ENCODE measurements at places on chromosomes 1 and 21.

DNA sequence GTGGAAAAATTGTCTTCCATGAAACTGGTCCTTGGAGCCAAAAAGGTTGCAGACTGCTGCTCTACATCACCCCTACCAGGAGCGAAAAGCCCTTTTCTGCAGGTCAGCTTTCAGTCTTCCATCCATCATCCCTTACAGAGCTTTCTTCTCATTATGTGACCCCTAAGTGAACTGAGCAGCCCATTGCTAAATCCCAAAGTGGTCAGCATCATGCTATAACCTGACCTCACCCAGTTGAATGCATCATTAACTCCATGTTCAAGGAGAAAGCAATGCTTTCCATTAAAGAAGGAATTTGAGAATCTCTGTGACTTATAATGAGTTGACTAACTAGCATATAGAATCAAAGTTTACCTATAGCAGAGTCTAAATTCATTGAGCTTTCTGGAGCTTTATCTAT is 10.4 kb upstream of the IL24 start:
- DNase-seq: no peak

GRCh38 chr1:41109310-41110197 is 88.0 kb upstream of the SLFNL1 start:
- DNase-seq: peak; percentile 62

DNA sequence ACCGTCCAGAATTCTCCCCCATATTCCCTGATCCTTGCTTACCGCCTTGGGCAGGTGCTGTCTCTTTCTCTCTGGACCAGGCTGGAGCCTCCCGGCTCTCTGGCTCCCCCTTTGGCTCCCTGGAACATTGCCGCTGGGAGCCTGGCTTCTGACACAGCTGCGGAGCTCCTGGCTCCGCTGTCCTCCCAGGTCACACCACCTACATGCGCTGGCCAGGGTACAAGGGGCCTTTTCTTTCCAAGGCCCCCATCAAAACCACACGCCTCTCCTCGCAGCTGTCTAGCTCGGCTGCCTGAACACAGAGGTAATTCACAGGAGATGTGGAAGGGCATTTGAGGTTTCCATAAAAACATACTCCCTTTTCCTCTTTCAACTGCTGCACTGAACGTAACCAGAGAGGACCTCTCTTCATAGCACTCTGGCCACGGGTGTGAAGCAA is 7.5 kb upstream of the ZNF648 start:
- DNase-seq: peak; percentile 49

DNA sequence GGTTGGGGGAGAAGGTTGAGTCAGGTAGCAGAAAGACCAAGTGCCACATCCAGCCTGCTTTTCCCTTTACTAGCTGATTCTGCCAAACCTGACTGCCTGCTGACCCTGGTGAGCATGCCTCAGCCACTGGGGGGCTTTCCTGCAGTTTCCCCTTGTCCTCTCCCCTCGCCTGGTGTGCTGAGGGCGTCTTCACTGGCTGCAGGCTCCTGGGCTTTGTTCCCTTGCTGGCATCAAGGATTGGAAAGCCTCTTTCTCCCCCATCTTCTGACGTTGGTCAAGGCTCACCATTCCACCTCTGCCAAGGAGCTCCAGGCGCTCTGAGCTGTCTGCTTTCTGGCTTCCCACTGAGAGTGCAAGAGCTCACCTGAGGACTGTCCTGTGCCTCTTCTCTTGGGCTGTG is 28.4 kb downstream of the MAN1C1 start:
- DNase-seq: no peak

GRCh38 chr1:75135573-75136194 is 1.5 kb downstream of the LHX8 start:
- no peak for DNase-seq

GRCh38 chr1:22117238-22117637 is 25.7 kb downstream of the WNT4 start:
- DNase-seq: no peak

DNA sequence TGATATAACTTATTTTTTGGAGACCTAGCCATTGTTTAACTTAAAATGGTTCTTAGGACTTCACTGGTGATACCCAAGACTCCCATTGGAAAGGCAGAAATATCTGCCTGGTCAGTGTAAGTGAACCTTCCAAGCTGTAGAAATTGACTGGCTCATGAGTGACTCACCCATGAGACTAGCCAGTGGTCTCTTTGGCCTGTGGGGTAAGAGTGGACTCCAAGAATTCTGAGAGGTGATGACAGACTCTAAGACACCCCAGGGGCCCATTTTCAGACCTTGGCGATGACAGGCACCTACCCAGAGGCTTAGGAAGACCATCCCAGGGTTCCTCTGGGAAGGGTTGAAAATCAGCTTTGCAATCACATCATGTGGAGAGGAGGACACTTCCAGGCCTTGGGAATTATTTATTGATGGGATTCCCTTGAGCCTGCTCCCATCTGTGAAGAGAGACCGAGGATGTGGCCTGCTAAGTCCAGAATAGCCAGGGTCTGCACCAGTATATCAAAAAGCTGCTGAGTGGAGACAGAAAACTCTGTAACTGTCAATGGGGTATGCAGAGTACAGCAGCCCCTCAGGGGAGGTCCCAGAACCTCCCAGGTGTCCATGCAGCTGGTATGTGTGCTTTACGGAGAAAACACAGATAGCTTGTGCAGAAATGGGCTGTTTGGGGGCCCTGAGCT is 78.9 kb downstream of the KAZN start:
- no peak for DNase-seq

- no peak for DNase-seq
Measured at GRCh38 chr1:91104712-91105111, 82.9 kb upstream of the ZNF644 start.

DNA sequence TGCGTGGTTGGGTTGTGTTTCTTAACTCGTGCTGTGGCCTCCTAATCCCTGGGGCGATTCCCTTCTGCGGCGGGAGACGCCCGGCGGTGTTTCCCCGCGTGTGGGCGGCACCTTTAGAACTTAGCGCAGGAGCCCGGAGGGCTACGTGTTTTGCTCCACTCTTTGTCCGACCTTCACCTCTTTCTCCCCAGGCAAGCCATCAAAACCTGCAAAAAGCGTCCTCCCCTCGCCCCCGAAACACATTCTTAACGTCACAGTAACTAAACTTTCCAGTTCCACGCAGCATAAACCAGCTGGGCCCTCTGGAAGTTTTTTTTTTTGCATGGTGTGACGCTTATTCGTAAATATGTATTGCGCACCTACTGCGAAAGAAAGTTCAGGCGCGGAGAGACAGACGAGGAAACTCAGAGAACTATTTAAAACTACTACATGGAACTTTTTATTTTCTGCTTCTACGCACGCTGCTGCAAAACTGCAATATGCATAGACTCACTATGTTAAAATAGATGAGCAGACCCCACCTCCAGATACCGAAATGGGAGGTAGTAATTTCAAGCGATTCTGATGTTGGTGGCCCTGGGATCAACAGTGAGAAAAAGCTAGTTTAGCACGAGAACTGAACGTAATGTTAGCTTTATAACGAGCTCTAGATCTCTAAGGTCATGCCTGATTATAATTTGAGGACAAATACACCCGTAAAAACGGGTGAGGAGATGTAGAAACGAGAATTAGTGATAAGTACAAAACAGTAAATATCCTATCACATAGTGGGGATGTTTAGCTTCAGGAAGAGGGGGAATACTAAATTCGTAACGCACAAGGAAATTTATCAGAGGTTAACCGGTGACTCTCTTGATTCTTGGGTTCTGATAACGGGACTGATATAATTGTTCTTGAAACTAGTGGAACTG is 920 bp downstream of the MTR start:
- DNase-seq: no peak

DNA sequence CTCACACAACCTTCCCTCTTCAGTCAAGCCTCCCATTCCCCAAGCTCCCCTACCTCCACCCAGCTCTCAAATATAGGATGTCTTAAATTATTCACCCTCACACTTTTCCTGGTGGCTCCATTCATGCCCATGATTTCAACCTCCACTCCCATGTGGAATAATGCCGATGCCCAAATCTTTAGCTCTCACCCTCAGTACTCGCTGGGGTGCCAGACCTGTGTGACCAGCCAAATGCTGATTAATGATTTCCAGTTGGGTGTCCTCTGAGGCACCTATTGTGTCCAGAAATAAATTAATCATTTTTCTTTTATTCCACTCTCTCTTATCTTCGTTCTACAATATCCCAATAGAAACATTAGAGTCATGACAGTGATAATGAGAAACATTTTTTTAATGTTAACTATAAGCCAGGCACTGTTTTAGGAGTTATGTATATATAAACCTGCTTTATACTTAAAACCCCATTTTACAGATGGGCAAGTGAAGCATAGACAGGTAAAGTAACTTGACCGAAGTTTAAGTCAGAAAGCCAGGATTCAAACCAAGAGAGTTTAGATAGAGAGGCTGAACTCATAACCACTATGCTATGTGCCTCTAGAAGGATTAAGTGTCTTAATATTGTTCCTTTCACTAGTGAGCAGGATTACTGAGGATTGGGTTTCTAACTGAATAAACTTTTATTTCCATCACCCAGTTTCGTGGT is 209.7 kb downstream of the DUSP10 start:
- no peak for DNase-seq

- no peak for DNase-seq
Measured at GRCh38 chr1:231507476-231508355, 20.8 kb upstream of the TSNAX start.

- DNase-seq: no peak
Measured at GRCh38 chr1:31054349-31054748, 11.2 kb downstream of the PUM1 start.

GRCh38 chr1:113027007-113027406 is 46.0 kb upstream of the LRIG2 start:
- DNase-seq: no peak

GRCh38 chr21:44893948-44894656 is 20.6 kb upstream of the PTTG1IP start:
- peak; percentile 31 for DNase-seq

Data from right cardiac atrium (tissue), 5 donors.